Activated naive CD8-positive, alpha-beta T cell treated with anti-CD3 and anti-CD28 coated beads for 36 hours (primary cell): ENCODE measurements at places on chromosomes 1 and 21. TPM values are rescaled to one million over a fixed set of nuclear protein-coding genes. Genes with fewer than 3 reads are reported as not detected.

DNA sequence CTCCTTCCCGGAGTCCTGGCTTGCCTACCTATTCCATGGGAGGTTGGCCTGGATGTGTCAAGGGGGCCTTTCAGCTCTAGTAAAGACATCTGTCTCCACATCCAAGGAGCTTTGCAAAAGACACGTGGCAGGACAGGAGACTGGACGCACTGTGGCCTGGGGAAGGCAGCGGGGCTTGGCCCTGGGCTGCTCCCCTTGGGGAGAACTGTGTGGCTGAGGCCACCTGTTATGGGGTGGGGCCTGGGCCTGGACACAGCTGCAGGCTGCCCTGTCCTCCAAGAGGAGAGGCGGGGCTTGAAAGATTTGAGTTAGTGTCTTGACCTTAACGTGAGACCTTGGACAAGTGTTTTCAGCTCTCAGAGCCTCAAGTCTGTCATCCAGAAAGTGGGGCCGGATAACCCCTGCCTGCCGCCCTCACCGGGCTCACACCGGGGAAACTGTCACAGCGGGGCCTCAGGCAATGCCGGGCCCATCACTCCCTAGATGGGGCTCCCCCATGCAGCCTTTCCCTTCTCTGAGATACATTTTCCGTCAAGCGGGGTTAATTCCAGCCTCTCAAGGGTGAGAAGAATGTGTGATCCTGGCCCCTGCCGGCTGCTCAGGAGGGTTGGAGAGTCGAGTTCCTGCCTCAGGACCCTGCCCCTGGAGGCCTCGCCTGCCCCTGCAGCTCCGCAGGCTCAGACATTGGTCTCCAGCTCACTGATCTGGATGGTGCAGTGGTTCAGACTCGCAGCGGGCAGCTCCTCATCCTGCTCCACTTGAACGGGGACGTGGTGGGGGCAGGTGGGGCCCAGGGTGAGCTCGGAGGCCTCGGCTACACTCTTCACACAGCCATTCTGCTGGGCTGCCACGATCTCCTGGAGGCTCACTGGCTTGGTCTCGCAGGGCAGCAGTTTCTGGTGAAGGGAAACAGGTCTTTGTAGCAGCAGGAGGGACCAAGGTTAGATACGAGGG lies 25.6 kb downstream of the PODN start:
- DNase-seq, result no peak

- DNase-seq, result no peak
Measured at GRCh38 chr1:111234866-111235265, 7.4 kb downstream of the CHI3L2 start.

Gene FCAMR
- not detected for total RNA-seq

Gene FAM72C
- total RNA-seq, result 8.8 TPM

- DNase-seq, result no peak
Measured at GRCh38 chr1:180181996-180182642, 27.4 kb downstream of the QSOX1 start.

Gene GSTM4
- total RNA-seq, result 2.4 TPM

DNA sequence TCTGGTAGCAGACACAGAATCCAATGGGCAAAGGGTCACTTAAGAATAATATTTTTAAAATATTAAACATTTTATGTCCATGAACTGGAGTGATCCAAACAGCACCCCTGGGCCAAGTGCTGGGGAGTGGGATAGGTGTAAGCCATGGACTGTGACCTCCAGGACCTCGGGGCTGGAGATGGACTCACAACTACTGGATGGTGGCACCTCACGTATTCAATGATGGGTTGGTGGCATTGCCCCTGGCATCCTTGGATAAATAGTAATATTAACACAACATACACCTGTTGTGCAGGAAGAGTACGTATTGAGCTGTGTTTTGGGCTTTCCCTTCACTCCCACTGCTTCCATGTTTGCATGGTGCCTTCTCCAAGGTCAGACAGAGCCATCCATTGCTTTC lies 39.3 kb upstream of the TENT5C start:
- DNase-seq, result no peak

Gene LAPTM5
- 233 TPM for total RNA-seq
